ENCODE measurements at places on chromosomes 16 and 17.
A peak's percentile ranks its signal among the peaks of the same experiment; 100 is the strongest.

- DNase-seq: no peak
Observed at GRCh38 chr16:23826528-23827045, 9.2 kb upstream of the PRKCB start.

DNA sequence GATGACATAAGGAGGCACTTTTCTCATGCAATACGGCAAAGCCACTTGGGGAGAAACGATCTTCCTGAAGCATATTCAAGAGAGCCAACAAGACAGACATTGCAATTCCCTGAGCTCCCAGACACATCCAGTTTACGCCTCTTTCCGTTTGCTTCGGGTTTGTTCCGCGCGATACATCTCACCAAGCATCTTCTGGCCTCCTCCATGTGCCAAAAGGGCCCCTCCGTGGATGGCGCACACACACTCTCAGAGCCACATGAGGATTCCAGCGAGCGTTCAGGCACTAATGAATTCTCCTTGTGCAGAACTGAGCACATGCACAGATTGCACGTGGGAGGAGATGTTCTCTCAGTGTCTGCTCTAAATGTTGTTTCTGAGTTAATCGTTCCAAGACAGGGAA lies 146.7 kb upstream of the SHISA6 start:
- DNase-seq: no peak

DNA sequence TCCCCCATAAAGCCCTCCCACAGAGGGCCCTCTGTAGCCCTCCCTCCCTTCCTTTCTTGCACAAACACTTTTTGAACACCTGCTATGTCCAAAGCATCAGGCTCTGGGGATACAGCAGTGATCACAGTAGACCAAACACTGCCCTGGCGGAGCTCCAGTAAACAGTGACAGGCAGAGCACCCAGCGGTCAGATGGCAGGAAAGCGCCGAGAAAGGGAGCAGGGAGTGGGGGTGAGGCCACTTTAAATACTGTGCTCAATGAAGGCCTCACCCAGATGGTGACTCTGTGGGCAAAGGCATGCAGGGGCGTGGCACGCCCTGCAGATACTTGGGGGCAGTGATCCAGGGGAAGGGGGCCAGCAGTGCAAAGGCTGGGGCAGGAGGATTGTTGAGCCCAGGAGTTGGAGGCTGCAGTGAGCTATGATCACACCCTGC lies 7.6 kb downstream of the PRR29 start:
- DNase-seq: peak; percentile 60

- DNase-seq: no peak
Observed at GRCh38 chr17:42908872-42909700, 8.5 kb downstream of the G6PC1 start.

DNA sequence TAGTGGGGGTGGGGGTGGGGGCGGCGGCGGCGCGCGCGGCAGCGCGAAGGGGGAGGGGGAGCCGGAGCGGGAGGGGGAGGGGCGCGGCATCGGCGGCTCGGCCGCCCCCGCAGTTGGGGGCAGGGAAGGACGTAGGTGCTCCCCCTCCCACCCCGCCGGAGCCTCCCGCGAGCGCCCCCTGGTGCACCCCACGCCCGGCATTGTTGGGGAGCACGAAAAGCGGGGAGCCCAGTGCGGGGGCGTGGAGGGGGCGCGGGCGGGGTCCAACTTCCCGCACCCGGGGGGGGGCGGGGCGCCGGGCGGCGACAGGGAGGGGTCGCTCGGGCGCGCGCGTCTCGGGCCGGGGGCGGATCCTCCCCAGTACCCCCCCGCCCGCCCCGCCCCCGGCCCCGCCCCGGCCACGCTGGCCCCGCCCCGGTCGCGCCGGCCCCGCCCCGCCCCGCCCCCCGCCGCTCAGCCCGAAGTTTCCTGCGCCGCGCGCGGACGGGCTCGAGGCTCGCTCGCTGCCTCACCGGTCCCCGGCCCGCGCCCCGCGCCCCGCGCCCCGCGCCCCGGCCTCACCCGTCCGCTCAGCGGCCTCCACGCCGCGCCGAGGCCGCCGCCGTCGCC lies at the start of gene CACNA1H:
TSS of gene CACNA1H (plus strand) at position 456 of the 609 bp plus-strand sequence. CDS start 632 bp downstream, outside the sequence.
- DNase-seq: no peak

GRCh38 chr16:57260294-57260929 lies 15.4 kb downstream of the ARL2BP start:
- peak; percentile 56 for DNase-seq

GRCh38 chr17:50599606-50600005 lies 35.1 kb upstream of the ABCC3 start:
- no peak for DNase-seq

GRCh38 chr16:951660-952301 lies 19.0 kb downstream of the LMF1 start:
- no peak for DNase-seq

DNA sequence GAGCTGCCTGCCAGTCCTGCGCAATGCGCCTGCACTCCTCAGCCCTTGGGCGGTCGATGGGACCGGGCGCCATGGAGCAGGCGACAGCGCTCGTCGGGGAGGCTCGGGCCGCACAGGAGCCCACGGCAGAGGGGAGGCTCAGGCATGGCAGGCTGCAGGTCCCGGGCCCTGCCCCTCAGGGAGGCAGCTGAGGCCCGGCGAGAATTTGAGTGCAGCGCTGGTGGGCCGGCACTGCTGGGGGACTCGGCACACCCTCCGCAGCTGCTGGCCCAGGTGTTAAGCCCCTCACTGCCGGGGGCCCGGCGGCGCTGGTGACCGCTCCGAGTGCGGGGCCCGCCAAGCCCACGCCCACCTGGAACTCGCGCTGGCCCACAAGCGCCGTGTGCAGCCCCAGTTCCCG lies 13.6 kb upstream of the FADS6 start:
- DNase-seq: no peak

GRCh38 chr16:79419148-79419547 lies 181.4 kb downstream of the MAF start:
- no peak for DNase-seq

DNA sequence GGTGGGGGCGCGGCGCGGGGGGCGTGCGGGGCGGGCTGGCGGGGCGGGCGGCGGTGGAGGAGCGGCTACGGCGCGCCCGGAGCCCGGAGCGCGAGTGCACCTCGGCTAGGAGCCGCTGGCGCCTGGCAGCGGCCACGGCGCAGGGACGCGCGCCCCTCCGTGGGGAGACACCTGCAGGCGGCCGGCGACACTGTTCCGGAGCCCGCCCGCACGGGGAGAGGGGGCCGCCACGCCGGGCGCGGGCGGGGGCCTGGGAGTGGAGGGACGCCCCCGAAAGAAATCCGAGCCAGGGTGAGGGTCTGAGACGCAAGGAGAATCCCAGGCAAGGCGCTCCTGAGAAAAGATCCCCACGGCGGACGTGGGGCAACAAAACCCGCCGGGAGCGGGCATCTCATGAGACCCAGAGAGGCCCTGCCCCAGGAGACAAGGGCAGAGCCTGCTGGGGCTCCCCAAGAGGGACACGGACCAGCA lies at the start of gene GSG1L:
TSS of gene GSG1L (minus strand) at position 124 of the 471 bp plus-strand sequence. CDS start 290 bp downstream, outside the sequence.
- no peak for DNase-seq

GRCh38 chr16:85849388-85849787 lies 49.6 kb upstream of the IRF8 start:
- no peak for DNase-seq

DNA sequence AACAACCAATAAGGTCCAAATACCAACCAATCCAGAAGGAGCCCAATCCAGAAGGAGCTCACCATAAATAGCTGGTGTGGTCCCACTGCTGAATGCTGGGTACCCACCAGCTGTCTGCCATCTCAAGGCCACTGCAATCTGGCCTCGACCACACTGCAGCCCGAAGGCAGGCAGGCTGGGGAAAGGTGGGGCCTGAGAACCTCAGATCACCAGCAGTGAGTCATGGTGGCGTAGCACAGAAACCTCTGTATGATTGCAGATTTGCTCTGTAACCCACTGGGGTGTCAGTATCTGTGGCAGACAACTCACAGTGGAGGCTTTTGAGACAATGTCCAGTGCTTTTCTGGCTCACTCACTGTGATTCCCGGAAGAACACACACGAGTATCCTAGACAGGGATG lies 14.7 kb upstream of the CMTR2 start:
- DNase-seq: no peak

- no peak for DNase-seq
Observed at GRCh38 chr17:66056148-66056547, 135.8 kb downstream of the CEP112 start.

DNA sequence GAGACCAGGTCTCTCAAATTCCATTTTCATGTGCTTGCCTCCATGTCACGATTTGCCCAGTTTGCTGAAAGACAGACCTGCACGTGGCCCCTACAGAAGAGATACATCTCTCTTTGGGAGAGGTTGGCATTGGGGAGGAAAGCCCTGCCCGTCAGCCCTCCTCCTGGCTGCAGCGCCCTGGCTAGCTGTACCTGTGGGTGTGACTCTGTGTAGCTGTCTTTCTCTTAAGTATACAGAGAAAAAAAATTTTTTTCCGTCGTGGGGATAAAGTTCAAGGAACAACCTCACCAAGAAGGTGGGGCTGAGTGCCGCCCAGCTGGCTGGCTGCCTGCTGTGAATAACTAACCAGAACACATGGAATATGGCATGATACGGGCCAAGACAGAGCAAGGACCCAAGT lies 26.5 kb downstream of the TMEM98 start:
- DNase-seq: no peak

DNA sequence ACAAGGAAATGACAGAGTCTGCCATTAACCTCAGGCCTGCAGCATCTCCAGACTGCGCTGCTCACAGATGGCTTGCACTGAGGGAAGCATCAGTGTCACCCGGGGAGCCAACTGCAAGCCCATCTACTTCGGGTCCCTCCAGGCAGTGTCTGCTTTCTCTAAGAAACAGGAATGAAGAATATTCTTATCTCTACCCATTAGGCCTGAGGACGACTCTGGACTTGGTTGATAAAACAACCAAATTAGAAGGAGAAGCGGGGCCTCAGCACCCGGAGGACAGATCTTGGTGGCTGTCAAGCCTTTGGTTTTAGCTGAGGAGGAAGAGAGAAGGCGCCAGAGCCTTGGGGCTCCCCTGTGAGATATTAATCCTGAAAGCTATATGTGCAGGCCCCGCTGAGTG lies 19.5 kb upstream of the MGAT5B start:
- no peak for DNase-seq

GRCh38 chr17:73307130-73307529 lies 4.7 kb downstream of the CDC42EP4 start:
- DNase-seq: no peak

- DNase-seq: no peak
Observed at GRCh38 chr16:27220991-27221390, 17.7 kb downstream of the KDM8 start.

GRCh38 chr16:51455398-51455797 lies 304.3 kb upstream of the SALL1 start:
- no peak for DNase-seq

Data from suprapubic skin (tissue), 4 donors.